ENCODE measurements at places on chromosomes 16 and 17.

GRCh38 chr16:77840673-77841501 lies 52.5 kb downstream of the VAT1L start:
- DNase-seq: no peak

GRCh38 chr16:22380529-22380928 lies 6.1 kb upstream of the CDR2 start:
- DNase-seq: no peak

DNA sequence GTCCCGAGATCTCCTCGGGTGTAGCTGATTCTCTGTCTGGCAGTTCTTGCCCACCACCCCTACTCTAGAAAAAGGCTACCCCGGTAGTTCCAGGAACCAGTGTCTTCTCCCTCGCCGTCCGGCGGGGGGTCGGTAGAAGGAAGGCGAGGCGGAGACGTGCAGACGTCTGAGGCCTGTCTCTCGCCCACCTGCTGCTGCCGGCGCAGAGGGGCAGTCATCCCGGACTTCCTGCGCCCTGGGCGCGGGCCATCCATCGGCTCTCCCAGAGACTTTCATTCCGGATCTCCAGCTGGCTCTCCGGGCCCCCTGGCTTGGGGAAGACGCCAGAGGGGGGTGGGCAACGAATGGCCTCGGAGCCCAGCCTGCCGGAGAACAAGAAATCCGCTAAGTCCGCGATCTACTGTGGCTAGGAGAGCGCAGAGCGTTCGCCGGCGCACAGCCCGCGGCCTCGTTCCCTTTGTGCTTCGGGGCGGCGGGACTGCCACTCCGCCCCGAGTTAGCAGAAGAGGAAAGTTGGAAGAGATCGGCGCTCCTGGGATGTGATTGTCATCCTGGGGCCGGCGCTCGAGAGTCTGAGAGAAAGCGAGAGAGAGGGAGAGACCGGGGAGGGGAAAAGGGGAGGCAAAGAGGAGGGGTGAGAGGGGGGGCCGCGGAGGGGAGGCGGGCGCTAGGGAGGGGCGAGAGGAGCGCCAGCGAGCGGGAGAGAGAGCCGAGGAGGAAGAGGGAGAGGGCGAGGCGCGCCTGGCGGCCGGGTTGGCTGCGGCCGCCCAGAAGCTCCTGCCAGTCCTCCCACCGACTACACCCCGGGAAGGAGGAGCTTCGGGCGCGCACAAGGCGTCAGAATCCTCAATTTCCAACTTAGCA lies at the start of gene IRX5:
Gene IRX5, plus strand, starts transcription at position 861 of the 864 bp plus-strand sequence. CDS start 334 bp downstream, outside the sequence.
- DNase-seq: peak; percentile 78

- no peak for DNase-seq
Measured at GRCh38 chr16:73615071-73615940, 567.4 kb upstream of the ZFHX3 start.

- DNase-seq: peak; percentile 3
Measured at GRCh38 chr16:87303431-87303930, 13.7 kb downstream of the C16orf95 start.

DNA sequence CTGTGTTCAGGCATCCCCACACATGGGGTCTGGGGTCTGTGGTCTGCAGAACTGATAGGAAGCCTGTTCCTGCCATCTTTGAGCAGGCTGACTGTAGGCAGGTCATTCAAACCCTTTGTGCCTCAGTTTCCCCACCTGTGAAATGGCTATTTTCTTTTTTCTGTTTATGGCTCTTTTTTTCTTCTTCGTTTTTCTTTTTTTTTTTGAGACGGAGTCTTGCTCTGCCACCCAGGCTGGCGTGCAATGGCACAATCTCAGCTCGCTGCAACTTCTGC lies 72.5 kb downstream of the ABCC6 start:
- no peak for DNase-seq

GRCh38 chr16:31141489-31142108 lies 6.1 kb upstream of the PRSS8 start:
- peak; percentile 50 for DNase-seq

DNA sequence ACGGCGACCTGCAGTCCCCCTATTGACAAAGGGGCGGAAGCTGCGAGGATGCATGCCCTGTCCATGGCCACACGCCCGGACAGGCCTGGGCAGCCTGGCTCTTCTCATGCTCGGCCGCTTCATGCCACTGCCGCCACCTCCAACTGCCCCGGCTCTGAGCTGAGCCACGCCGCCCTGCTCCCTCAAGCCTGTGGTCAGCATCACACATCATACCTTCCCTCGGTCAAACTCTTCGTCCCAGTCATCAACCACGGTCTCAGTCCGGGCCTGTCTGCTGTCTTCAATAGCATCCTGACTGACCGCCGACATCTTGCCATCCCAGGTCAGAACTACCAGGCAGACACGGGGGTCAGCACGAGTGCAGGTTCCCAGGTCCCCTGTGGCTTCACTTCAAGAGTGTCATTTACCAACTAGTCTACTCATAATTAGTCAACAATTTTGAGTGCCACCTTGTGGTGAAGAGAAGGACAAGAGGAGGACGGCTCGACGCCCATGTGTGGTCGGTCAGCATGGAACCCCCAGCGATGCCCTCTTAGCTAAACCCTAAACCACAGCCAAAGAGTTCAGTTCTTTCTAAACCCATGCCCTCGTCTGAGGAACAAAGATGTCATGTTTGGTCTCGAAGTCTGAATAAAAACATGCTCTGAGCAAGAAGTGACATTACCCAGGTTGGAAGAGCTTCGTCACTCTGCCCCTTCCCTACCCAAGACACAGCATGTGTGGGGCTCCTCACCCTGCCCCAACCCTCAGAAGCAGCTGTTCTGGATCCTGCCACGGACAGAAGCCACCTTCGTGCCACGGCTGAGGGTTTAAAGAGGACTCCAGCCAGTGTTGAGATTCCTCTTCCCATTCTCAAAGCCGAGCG lies 16.9 kb upstream of the CYTH1 start:
- no peak for DNase-seq

- no peak for DNase-seq
Measured at GRCh38 chr17:50949128-50949988, 83.2 kb upstream of the TOB1 start.

- no peak for DNase-seq
Measured at GRCh38 chr17:44346064-44346844, 1.2 kb downstream of the GRN start.

DNA sequence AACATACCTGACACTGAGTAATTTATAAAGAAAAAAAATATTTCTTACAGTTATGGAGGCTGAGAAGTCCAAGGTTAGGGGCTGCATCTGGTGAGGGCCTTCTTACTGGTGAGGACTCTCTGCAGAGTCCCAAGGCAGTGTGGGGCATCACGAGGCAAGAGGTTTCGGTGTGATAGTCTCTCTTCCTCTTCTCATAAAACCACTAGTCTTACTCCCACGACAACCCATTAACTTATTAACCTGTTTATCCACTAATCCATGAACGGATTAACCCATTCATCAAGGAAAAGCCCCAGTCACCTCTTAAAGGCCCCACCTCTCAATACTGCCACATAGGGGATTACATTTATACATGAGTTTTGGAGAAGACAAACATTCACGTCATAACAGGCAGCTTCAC lies 20.1 kb downstream of the CIITA start:
- DNase-seq: no peak

All from bone marrow (tissue), 2 donors.